MM.1S (cell line): ENCODE measurements at places on chromosomes 5 and 9.
A peak's percentile ranks its signal among the peaks of the same experiment; 100 is the strongest.

GRCh38 chr9:86732514-86733171, 214.7 kb downstream of the GAS1 start:
- no peak for DNase-seq

GRCh38 chr5:13957032-13957645, 12.7 kb upstream of the DNAH5 start:
- peak; percentile 64 for DNase-seq

GRCh38 chr5:5454391-5454790, 31.9 kb downstream of the ICE1 start:
- DNase-seq: no peak

DNA sequence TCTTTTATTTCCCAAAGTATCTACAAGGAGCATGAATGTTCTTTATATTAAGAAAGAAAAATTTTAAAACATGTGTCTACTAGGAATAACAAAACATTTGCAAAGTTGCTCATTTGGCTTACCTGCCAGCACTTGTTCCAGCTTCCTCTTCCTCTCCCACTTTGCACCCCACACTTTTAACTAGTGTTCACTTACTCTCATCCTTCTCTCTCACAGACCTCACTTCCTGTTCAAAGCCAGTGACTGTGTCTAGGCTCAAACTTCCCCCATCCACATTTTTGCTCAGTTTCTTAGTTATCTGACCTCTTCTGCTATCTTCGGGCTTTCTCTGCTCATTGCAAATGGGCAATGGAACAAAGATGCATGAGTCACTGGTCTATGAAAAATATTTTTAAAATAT, 512.2 kb upstream of the ZNF462 start:
- DNase-seq: no peak

GRCh38 chr9:132547436-132547835, 35.0 kb upstream of the BARHL1 start:
- no peak for DNase-seq

- DNase-seq: no peak
Observed at GRCh38 chr9:124297551-124297901, 39.8 kb downstream of the NEK6 start.

- DNase-seq: no peak
Observed at GRCh38 chr9:88947581-88948573, 43.4 kb upstream of the S1PR3 start.

- no peak for DNase-seq
Observed at GRCh38 chr5:90144625-90145327, 264.8 kb downstream of the CETN3 start.

- peak; percentile 69 for DNase-seq
Observed at GRCh38 chr9:129584136-129584535, 36.8 kb downstream of the C9orf50 start.

- DNase-seq: peak; percentile 45
Observed at GRCh38 chr5:55650386-55650785, 61.7 kb downstream of the SLC38A9 start.

DNA sequence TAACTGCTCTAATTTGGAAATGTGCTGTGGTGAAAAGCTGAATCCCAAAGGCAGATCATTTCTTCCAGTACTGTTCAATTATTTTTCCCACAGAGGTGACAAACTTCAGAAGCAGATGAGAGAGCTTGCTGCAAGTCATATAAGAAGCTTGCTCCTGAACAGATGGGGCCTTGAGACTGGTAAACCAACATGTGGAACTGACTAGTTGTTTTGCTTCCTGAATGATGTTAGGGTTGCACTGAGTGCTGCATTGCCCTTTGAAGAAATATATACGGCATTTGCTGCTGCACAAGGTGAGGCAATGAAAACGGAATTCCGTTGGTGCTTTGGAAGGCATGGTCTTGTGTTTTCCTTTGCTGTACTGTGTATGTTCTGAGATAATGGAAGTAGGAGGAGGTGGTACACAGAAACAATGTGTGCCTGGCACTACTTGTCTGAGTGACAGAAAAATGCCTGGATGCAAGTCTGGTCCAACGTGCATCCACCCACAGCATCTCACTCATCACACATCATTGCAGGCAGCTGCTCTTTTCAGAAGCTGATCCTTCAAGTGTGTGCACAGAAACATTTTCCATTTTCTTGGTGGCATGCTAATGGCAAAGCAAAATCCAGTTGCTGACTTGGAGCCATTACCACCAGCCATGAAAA, 76.9 kb downstream of the ANKH start:
- DNase-seq: no peak

GRCh38 chr9:36597412-36598178, 24.9 kb downstream of the MELK start:
- DNase-seq: no peak

- no peak for DNase-seq
Observed at GRCh38 chr5:106116682-106117081, 1554.1 kb downstream of the EFNA5 start.

DNA sequence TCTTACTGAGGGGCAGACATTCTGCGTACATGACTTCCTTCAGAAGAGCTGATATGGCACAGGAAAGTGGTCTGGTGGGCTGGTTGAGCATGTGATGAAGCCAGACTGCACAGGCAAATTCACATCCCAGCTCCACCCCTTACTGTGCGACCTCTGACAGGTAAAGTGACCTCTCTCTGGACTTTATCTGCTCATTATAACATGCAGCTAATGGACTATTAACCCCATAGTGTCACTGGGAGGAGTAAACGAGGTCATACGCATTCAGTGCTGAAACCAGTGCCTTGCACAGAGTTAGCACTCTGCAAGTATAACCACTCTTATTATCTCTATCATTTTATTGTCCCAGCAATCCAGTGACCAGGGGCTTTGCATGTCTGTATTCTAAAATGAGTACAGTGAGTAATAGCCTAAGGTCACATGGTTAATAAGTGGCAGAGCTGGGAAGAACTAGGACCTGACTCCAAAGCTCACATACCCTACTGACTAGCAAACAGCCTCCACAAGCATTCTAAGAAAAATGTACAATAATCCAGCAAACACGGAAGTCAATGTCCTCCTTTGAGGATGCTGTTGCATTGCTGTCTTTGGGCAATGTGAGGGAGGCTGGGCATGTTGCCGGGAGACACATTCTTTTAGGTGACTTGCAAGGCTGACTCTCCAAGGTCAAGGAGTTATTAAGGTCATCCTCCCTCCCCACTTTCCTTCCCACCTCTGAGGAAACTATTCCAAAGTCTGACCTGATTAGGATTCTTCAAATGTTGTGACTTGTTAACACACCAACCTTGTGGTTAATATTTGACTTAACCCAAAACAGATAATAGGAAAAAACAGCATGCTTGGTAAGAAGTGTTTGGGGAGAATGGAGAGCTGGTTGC, 19.0 kb downstream of the GLRX start:
- no peak for DNase-seq

- no peak for DNase-seq
Observed at GRCh38 chr9:110526426-110526825, 53.1 kb downstream of the SVEP1 start.

- no peak for DNase-seq
Observed at GRCh38 chr5:68354315-68354714, 138.8 kb downstream of the PIK3R1 start.

- peak; percentile 80 for DNase-seq
Observed at GRCh38 chr9:14322211-14323082, 8.5 kb upstream of the NFIB start.

DNA sequence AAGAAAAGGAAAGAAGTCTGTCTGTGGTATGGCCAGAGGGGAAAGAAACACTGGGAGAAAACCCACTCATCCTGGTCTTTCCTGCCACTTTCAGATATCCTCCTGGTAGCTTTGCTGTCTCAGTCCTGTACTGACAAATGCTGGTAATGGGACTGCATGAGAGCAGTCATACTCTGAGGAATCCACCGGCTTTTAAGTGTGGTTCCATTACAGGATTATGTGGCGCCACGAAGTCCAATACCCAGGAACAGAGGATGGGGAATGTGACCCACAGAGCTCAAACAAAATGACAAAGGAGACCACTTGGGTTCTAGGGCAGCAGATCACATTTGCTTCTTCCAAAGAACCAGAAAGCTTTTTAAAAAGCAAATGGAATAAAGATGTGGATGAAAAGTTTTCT, 26.3 kb upstream of the FBP1 start:
- DNase-seq: no peak

DNA sequence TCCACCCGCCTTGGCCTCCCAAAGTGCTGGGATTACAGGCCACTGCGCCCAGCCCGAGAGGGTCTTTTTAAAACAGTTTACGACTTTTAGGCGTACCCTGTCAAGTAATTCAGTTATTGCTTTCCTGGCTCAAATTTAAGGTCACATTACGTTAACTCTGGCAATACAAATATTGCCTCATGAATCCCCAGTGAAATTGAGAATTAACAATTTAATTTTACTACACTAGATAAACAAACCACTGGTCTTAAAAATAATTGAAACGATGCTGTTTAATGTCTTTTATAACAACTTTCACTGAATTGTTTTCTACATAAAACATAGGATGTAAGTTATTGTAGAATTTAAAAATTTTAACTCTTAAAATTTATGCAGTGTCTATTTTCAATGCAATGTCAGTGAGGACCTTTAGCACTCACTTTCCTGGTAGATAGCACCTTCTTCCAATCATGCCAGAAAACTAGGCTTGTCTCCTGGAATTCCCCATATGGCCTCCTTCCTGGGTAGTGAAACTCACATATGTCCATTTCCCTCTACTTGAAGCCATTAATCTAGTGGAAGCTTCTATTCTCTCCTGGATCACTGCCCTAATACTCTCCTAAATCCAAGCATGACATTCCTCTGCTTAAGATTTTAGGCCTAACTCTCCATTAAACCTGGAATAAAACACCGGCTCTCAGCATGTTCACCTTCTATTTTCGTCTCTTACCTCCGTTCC, 13.5 kb downstream of the BASP1 start:
- DNase-seq: no peak

DNA sequence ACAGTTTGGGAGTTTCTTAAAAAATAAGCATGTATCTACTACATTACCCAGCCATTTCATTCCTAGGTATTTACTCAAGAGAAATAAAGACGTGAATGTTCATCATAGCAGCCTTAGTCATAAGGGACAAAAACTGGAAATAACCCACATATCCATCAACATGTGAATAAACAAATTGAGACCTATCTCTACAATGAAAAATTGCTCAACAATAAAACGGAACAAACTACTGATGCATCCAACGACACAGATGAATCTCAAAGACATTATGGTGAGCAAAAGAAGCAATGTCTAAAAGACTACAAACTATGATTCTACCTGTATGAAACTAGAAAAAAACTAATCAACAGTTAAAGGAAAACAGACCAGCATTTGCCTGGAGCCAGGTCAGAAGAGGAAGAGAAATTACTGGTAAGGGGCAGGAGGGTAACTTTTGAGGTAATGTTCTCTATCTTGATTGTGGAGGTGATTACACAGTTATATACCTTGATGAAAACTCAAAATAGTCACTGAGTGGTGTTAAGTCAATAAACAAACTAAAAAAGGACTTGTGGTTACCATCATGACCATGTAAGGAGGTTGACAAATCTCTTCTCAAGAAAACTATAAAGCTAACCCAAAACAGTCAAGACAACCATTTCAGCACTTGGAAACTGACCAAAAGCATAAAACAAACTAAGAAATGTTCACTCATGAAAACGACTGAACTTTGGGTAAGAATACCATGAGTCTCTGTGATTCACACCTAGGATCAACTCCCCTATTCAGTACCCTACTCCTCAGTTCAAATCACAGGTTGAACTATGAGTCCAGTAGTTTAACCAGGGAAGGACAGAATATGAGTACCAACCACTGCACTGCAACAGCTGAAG, 10.4 kb downstream of the UIMC1 start:
- DNase-seq: peak; percentile 43

DNA sequence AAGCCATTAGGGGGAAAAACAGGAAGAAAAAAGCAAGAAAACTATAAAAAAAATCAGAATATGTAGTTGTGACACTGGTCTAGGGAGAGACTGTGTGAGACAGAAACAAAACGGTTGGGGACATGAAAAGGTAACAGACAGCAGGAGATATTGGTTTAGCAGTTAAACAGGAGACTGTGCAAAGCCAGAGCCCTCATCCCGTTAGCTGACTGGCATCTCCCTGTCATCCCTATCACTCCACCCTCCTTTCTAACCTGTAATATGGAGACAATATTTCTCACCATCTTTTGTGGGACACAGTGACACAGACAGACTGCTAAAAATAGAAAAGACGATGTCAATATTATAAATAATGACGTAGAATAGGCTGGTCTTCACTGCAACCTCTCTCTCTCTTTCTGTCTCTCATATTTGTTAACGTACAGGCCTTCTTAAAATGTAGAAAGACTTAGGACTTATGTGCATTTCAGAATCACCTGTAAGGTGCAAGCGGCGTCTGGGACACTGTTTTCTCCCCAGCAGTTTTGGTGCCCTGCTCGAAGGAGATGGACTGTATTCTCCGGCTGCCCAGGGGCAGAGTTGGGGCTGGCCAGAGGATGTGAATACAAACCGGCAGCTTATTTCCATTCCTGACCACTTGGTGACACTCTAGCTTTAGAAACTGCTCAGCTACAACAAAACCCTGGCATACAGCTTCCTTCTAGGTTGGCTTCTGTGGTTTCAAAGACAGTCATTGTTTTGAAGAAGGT, 190.6 kb downstream of the MAT2B start:
- peak; percentile 70 for DNase-seq

- DNase-seq: peak; percentile 77
Observed at GRCh38 chr5:11719888-11720481, 184.3 kb downstream of the CTNND2 start.

- DNase-seq: no peak
Observed at GRCh38 chr5:68194386-68194785, 21.2 kb upstream of the PIK3R1 start.

DNA sequence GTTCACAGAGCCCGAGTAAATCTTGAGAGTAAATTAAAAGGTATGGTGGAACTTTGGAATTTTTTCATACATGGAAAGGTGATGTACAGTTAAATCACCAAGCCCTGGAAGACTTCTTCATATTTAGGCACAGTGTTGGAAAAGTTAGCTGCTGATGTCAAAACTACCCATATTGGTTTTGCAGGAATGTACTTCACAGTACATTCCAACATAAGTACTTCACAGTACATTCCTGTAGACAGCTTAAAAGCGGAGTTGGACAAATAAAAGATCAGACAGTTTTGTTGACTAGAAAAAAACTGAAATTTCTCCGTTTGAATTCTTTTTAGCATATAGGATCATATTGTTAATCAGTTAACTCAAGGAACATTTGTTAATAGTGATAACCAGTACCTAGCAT, 1.8 kb downstream of the RANBP17 start:
- no peak for DNase-seq

- no peak for DNase-seq
Observed at GRCh38 chr9:133709015-133709611, 29.0 kb downstream of the SARDH start.

- DNase-seq: no peak
Observed at GRCh38 chr9:136260521-136260920, 14.9 kb upstream of the QSOX2 start.

DNA sequence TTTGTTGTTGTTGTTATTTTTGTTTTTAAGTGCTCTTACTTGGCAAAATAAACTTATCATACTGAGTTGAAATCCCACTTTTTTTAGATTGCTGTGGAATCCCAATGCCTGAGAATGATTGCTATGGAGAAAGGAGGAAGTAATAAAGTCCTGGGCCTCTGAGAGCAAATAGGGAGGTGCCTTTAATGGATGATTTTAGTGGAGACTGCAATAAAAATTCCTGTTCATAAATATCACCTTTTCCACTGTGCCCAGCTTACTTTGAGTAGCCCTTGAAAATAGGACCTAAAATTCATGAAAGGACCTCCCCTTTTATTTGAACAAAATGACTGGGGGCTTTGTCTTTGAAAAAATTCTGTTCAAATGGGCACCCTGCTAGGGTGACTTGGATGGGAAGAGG, 21.8 kb upstream of the ANKH start:
- no peak for DNase-seq

- peak; percentile 67 for DNase-seq
Observed at GRCh38 chr5:102231693-102232619, 64.1 kb downstream of the SLCO4C1 start.

- DNase-seq: no peak
Observed at GRCh38 chr9:76215066-76215465, 179.2 kb downstream of the RFK start.
